Anterior cingulate cortex (tissue), 58 donors: ENCODE measurements at places on chromosomes 12 and 14.

DNA sequence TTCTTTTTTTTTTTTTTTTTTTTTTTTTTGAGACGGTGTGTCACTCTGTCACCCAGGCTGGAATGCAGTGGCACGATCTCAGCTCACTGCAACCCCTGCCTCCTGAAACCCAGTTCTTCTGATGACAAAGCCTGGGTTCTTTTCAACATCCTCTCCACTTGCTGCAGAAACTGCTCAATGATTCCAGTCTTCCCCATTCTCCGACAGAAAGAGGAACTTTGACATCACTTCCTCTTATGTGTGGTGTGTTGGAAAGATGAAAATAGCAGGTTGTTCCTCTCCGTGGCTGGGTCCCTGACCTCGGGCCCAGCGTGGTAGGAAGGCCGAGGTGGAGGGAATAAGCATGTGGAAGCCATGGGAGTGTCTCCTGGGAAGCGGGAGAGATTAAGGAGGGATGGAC is 198.4 kb downstream of the PHETA1 start:
- DNase-seq = no peak

DNA sequence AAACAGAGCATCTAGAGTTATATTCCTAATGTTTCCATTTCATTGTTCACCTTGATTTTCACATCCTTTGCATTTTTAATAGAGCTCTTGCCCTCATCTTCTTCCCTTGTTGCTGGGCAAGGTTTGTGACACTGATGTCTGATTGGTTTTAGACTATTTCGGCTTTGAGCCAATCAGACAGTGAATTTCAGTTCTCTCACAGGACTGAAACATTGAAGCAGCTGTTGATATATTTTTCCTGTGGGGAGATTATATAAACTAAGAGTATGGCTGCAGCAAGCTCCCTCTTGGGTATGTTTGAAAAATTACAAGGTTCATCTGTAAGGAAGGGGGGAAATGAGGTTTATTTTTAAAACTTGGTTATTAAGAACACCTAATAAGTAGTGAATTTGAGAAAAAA is 51.2 kb downstream of the ATF7IP start:
- no peak for DNase-seq

DNA sequence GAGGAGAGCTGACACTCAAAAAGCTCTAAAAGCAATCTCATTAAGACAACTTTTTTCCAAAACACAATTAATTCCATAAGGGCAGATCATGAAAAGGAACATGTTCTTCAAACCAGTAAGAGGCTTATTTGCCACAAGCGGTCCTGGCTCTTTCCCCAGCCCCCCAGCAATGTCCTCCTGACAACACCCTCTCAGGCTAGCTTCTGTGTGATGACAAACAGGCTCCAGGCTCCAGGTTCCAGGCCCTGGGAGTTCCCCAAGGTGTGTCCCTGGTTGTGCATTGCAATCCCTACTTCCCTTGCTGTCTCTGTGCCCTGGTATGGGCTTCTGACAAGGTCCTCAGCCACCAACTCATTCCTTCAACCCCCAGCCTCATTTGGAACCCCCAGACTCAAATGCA is 8.9 kb downstream of the HVCN1 start:
- no peak for DNase-seq

DNA sequence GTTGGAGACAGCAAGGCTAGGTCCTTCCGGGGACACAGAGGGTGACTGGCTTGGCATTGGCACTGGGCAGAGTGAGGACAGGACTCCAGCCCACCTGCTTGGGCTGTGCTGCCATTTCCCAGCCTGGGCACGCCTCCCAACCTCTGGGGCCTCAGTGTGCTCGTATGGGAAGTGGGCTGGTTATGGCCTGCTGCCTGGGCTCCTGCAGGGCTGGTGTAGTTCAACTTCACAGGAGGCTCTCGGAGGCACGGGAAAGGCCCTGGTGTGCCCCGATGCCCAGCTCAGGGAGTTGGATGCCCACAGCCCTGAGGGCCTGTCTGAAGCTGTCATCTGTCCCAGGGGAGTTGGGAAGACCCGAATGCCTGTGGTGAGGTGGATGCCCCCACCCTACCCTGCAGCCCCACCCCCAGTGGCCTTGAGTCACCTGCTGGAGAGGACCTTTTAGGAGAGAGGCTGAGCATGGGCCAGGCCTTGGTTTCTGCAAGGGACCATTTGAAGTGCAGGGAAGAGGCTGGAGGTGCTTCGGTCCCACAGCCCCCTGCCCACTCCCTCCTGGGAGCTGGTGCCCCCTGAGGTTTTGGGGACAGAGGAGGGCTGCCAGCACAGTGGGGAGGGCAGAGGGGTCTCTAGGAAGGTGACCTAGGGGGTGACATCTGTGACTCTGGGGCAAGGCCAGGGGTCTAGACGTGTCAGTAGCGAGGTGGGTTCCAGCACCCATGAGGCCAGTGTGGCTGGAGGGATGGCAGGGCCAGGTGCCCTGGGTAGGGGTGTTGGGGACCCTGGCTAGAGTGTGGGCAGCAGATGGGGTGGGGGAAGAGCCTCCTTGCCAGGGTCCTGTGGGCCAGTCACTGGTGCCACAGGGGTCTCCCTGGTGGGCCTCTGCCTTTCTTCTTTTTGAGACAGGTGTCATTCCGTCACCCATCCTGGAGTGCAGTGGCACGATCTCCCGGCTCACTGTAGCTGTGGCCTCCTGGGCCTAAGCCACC is 9.1 kb downstream of the ULK1 start:
- no peak for DNase-seq

GRCh38 chr14:84112589-84112988 is 1417.4 kb upstream of the FLRT2 start:
- no peak for DNase-seq

GRCh38 chr12:46553911-46554310 is 181.3 kb upstream of the SLC38A2 start:
- no peak for DNase-seq

DNA sequence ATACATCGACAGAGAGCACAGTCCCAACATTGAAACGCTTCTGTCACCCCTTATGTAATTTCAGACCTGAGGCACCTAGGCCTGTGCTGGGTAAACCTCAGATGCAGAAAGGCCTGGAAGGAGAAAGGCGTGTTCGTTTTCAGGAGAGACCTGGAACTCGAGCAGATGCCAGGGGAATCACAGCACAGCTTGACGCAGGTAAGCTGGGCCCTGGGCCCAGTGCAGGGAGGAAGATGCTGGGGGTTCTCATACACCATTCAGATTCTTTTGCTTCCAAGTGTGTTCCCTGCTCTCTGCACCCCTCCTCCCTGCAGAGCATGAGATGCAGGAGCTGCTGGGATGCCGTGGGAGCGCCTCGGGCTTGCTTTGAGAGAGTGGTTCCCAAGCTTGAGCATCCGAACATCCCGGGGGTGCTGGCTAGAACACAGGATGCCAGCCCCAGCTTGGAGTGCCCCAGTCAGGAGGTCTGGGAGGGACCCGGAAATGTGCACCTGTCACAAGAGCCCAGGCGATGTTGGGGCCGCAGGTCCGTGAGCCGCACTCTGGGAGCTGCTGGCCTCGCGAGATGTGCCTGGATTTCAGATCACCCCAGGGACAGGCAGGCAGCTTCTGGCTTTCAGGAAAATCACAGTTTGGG is 35.9 kb downstream of the FZD10 start:
- no peak for DNase-seq

DNA sequence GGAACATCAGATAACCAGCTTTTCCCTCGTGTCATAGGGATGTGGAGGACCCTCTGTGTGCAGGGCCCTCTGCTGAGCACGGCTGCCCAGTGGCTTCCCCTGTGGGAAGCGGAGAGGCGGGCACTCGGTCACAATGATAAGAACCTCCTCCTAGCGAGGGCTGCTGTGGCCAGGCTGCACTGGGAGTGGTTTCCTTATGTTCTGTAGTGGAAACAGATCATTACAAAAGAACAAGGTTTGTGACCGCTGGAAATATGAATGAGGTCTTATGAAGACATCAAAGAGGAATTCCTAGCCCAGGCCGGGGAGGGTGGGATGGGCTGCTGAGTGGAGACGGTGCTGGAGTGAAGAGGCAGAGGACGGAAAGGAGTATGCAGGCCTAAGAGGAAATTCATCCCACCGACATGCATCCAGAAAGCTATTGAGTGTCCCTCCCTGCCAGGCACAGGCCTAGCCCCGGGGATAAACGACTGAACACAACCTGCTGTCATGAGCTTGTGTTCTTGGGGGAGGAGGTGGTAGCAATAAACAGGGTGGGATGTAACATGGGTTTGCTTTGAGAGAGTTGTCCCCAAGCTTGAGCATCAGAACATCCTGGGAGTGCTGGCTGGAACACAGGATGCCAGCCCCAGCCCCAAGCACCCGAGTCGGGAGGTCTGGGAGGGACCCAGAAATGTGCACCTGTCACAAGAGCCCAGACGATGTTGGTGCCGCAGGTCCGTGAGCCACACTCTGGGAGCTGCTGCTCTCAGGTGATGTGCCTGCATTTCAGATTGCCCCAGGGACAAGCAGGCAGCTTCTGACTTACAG is 37.5 kb downstream of the FZD10 start:
- no peak for DNase-seq

DNA sequence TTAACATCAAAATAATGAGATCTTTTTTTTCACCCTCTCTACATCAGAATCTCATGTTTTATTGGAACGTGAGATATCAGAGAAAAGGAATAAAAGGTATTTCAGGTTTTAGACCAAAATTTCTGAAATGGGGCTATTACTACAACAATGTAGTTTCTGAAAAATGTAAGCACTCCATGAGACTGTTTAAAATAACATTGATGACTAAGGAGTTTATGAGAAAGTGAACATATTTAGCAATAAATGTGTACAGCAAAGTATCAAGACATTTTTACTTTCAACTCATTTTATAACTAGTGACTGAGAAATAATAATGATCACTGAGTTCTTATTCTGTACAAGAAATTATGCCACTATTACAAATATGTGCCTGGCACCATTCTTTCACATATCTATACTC is 39.3 kb upstream of the ABCC9 start:
- no peak for DNase-seq
